Omental fat pad (tissue), 4 donors: ENCODE measurements at places on chromosomes 3 and 15.

DNA sequence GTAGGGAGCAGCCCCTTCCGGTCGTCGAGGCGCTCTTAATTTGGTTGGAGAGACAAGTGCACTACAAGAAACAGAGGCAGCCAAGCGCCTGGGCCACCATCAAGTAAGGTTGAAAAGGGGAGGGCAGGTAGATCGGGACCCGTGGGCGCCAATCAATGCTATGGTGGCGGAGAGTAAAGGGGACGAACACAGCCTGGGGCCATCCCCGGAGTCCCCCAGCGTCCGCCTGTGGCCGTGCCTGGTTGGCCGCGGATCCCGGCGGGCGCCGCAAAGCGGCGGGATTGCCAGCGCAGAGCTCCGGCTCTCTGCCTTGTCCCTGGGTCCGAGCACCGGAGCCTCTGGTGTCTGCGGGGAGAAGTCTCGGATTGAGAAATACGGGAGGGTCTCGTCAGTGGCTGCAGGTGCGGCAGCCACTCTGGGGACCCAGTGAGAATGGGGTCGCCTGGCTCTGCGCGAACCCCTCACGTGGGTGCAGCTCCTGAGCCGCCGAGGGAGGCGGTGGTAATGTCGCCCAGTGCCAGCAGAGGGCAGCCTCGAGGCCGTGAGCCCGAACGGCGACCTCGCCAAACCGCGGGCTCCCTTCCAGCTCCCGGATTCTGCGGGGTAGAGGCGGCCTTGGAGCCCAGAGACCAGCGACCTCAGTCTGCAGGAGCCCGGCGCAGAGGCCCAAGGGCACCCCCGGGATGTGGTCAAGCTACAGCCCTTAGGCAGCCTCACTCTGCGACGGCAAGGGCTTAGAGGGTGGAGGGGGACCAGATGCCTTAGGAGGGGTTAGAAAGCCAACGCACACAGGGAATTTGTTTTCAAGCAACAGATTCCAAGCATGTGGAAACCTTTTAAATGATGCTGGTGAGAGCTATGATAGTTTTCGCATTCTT lies 10.8 kb downstream of the FOXL2 start:
- peak; percentile 51 for DNase-seq

DNA sequence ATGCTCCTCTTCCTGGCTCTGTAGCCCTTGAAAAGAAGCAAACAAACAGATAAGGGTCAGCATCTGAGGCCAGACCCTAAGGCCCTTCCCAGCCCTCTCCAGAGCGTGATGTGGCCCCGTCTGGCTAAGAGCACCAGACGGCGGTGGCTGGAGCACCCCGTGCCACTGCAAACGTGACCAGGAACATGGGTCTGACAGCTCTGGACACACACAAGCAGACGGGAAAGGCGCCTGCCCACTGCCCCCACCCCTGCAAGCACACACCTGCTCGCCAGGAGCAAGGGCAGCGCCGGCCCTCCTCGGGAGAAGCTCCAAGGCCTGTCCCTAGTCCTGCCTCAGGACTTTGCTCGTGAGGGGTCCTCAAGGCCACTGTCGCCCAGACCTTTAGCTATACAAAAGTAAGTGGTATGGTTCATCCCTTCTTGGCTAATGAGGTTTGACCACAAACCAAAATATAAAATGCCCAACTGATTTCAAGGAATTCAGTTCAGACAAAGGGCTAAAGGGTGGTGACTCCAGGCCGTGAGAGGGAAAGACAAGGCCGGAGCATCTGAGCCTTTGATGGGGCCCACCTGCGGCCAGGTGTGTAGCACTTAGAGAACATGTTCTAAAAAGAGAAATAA lies 90.4 kb downstream of the XXYLT1 start:
- DNase-seq, result no peak

DNA sequence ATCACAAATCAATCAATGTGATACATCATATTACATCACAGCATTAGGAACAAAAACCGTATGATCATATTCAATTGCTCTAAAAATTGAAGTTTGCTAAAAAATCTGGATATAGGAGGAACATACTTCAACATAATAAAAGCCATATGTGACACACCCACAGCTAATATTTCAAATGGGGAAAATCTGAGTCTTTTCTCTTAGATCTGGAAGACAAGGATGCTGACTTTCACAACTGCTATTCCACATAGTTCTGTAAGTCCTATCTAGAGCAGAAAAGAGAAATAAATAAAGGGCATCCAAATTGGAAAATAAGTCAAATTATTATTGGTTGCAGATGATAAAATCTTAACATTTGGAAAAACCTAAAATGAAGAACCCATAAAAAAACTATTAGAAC lies 256.8 kb upstream of the SGO1 start:
- no peak for DNase-seq

- no peak for DNase-seq
Measured at GRCh38 chr15:54594115-54594514, 602.6 kb downstream of the RSL24D1 start.

DNA sequence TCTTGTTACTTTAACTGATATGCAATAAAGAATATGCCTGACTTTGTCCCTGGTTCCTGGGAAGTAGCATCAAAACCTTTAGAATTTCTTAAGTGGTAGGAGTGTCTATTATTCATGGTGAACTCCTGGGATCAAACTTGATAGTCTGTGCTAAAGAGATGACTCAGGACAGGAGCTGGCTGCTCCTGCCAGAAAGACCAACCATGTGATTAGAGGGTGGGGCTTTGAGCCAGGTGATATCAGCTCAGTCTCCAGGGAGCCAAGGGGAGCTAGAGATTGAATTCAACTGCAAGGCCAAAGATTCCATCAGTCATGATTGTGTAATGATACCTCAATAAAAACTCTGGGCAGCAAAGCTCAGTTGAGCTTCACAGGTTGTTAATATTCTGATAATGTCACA lies 20.6 kb upstream of the TMC3 start:
- no peak for DNase-seq

DNA sequence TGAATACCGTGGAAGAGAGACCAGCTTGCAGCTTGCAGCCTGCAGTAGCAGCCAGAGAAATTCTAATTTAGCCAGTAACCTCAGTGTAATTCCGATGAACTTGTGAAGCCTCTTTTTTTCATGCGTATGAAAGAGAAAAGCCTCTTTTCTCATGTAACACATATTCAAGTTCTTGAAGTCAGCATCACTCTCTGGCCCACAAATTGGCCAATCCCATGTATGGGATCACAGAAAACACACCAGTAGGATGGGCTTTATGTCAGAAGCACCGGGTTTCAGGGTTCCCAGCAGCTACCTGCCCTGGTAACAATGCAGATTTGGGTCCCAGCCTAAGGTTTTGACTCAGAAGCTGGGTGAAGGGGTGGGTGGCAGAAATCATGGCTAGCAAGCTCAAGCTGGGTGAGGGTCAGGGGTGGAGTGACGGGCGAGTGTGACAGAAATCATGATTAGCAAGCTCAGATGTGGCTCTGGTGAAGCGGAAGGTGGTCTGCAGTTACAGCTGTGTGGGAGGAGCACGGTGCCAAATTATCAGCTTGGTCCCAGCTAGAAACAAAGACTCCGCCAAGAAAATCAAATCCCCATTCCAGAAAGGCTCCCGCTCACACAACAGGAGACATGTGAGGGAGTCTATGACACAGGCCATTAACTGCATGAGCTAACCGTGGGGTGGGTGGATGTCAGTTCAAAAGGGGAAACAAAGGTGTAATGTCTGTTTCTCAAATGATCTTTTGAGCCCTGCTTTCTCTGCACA lies 86.6 kb downstream of the SNRK start:
- DNase-seq, result no peak

DNA sequence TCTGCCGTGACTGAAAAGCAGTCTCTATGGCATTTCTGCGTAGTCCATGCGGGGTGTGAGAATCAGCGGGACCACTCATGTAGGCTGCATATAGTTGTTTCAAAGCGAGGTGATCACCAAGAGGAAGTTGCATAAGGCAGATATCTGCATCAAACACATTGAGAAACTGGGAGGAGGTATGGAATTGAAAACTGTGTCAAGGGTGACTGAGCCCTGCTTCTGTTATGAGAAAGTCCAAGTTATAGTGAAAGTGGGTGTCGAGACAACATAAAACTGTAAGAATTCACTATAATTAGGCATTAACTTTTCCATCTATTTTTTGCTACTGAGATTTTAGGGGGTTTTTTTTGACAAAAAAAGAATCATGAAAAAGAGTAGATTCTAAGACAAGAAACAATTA lies 109.3 kb downstream of the ZIC1 start:
- no peak for DNase-seq

DNA sequence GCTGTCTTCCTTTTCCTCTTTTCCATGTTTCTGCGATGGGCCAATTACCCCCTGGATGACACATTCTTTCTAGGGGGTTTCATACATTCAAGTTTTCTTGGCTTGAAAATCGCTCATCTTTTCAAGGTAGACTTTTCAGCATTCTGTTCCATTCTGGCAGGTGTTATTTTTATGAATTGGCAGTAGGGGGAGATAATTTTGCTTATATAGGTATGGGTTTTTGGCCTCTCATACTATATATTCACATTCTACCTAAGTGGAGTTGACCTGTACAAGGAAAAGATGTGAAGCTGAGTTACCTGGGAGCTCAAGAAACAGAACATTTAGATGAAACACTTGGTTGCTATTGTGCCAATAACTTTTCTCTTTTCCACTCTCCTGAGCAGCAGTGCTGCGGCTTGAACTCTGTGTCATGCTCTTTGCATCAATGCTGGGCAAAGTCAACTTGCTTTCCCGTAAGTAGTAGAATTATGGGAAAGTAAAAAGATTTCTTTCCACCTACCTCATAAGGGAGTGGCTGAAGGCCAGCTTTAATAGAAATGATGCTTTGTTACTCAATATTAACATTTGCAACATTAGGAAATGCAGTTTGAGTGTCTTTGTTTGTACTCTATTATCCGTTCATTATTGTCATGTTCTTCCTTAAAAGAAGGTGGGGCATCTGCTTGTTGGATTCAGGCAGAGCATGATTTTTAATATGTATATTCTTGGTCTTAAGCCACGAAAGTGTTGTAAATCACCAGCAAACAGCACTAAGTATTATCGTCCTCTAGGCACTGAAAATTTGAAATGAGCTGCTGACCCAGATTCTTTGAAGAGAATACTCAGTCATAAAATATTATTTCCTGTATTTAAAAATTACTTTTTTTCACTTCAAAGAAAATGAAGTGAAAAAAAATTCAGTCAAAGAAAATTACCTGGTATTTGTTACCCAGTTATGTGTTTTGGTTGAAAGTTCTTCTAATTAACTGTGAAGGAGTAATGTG lies 27.7 kb upstream of the MFSD1 start:
- no peak for DNase-seq

GRCh38 chr3:81699536-81700320 lies 61.7 kb downstream of the GBE1 start:
- DNase-seq, result no peak

DNA sequence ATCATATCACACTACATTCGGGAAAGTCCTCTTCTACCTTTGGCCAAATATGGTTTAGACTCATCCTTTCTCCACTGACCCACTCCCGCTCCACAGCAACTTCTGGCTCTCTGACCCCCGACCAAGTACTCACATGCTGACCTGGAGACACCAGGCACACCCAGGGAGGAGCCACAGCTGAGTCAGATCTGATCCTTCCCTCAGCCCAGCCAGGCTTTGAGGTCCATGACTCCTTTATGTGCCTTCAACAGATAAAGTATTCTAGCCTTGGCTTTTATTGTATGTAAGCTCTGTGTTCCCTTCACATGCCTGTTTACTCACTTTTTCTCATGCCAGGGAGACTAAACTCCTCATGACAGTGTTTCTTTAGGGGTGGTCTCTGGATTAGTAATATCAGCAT lies 166.9 kb upstream of the UMPS start:
- DNase-seq, result no peak

DNA sequence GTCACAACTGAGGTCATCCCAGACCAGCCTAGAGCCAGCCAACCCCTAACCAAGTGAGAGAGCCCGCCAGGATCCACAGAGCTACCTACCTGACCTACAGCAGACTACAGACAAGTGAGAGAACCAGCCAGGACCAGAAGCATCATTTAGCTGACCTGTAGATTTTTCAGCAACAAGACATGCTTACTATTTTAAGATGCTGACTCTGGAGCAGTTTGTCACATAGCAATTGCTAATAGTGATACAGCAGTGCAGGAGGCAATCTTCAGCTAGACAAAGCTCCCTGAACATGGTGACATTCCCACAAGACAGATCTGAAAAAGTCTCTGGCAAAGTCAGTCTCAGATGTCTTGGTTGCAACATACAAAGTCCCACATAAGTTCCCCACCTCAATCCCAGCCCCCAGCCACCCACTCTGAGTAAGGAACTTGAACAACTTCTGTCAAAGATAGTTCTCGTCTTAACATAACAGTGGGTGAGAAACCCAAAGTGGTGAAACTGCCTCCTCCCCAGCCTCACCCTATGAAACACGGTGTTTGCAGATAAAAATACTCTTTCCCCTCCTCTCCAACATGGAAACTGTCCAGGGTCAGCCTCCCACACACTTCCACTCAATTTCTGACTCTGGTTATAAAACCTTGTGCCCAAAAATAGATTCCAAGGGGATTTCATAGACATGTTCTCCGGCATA lies 120.3 kb upstream of the SLC6A11 start:
- DNase-seq, result no peak

DNA sequence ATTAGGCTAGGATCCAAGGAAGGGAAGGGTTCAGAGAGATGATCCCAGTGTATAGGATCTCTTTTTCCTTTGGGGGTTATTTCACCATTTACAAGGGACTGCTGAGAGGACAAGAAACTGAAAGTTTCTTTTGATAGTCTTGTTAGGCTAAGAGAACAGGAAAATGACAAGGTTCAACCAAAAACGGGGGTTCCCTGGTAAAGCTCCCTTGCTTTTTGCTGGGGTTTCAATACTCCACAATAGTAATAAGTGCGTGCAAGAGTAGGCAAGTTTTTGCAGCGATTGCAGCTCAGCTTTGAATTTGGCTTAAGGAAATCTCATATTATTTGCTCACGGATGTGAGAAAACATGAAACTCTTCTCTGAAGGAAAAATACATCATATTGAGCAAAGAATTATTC lies 18.8 kb upstream of the SUSD5 start:
- no peak for DNase-seq

DNA sequence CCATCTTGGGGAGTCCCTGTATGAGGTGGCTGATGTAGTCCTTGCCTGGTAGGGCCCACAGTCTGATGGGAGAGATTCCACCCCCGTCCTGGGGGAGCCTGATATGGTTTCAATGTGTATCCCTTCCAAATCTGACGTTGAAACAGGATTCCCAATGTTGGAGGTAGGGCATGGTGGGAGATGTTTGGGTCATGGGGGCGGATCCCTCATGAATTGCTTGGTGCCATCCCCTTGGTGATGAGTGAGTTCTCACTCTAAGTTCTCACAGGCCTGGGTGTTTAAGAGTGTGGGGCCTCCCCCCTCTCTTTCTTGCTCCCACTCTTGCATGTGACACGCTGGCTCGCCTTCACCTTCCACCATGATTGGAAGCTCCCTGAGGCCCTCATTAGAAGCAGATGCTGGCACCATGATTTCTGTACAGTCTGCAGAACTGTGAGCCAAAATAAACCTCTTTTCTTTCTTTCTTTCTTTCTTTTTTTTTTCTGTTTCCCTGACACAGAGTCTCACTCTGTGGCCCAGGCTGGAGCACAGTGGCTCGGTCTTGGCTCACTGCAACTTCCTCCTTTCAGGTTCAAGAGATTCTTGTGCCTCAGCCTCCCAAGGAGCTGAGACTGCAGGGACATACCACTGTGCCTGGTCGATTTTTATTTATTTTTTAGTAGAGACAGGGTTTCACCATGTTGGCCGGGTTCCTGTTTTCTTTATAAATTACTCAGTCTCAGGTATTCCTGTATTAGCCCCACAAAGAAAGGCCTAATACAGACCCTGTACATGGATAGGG lies 28.6 kb downstream of the ITGA11 start:
- no peak for DNase-seq
